Stimulated activated CD4-positive, alpha-beta T cell treated with anti-CD3 and anti-CD28 coated beads, Interleukin-1b, Interleukin-23, amount 100 ng/mL, for 1 hour (primary cell): ENCODE measurements at places on chromosomes 11 and 22.

GRCh38 chr22:35328472-35328885 is 28.8 kb downstream of the TOM1 start:
- no peak for DNase-seq

DNA sequence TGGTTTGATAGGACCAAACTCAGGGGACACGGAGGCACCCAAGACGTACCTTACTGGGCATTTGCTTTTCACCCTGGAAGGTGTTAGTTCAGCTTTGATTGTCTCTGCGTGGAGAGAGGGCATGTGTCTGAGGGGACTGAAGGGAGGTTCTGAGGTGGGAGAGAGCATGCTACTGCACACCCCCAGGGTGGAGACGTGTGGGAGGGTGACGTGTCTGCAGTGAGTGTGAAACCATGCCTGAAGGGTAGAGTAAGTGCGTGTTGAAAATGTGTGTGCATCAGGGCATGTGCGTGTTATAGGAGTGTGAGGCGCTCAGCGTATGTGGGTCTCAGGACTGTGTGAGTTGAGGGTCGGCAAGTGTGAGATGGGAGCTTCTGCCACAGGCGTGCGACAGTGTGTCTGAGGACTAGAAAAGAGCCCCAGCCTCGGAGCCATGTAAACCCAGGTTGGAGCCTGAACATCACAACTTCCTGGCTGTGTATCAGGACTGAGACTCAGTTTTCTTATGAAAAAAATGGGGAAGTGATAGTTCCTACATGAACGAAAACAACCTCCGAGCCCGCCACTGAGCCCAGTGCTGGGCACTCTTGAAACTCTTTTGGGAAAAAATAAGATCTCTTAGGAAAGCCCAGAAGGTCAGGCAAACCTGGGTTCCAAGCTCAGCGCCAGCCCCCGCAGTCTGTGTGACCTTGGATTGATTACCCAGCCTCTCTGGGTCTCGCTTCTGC is 11.8 kb upstream of the KCNJ11 start:
- no peak for DNase-seq

- no peak for DNase-seq
Measured at GRCh38 chr22:46272762-46273431, 5.1 kb downstream of the TTC38 start.

DNA sequence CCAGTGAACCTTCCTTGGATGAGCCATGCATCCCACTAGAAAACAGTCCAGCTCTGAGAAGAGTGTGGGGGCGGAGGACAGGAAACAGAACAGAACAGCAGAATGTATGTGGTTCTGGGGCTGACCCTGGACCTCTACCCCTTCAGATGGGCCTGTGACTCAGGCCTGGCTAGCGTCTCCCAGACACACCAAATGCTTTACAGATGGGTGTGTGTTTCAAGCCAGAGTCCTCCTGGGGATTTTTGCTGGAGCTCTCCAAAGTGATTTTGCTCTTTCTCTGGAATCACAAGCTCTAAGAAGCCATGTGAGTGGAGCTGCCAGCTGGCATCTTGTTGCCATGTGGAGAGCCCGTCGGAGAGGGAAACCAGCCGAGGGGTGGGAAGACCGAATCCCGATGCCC is 13.2 kb upstream of the C1QTNF4 start:
- no peak for DNase-seq
